ENCODE measurements at places on chromosomes 2 and 18.
A peak's percentile ranks its signal among the peaks of the same experiment; 100 is the strongest.

DNA sequence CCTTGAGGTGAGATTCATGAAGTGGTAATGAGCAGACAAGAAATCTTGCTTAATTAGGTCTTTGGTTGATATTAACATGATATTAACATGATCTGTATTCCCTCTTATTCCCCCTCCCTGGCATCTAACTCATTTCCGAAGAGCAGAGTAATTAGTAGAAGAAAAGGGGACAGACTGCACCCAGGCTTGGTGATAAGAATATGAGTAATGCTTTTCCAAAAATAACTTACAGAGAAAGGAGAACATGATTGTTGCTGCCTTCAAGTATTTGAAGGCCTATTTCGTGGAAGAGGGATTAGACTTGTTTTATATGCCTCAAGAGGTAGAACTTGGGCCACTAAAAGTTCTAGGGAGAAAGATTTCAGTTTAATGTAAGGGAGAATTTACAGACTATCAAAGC lies 130.6 kb upstream of the ATP5MC3 start:
- DNase-seq = no peak

GRCh38 chr2:177326005-177326404 lies 61.5 kb upstream of the NFE2L2 start:
- no peak for DNase-seq

GRCh38 chr18:63562284-63562683 lies 20.1 kb downstream of the SERPINB12 start:
- DNase-seq = no peak

DNA sequence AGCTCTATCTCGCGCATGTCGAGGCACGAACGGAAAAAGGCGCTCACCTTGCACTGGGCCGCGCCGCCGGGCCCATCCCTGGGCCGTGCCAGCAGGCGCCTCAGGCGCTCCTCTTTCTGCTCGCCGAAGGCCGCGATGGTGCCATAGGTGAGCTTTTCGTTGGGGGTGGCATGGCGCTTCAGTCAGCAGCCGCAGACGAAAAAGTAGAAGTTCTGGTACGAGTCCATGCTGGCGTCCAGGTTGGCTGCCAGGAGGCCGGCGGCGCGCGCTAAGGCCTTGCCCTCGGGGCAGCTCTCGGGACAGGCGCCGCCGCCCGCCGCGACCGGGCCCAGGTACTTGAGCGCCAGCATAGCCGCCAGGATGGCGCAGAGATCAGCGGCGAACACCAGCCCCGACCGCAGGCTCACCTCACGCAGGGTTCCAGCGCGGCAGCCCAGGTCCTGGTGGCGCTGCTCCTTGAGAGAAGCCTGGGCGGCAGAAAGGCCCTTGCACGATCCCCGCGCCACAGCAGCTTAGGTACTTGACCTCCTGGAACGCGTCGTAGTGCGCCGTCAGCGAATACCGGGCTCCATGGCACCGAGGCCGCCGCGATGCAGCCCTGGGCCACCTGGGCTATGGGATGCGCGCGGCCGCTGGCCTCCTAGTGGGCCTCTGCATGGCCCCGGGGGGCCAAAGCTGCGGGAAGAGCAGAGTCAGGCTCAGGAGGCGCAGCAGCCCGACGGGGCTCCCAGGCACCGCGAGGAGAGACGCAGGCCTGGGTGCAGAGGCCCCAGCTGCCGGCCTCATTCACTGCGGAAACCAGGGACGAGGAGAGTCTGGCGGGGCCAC lies 12.8 kb downstream of the ALPG start:
- DNase-seq = peak; percentile 38

- no peak for DNase-seq
Observed at GRCh38 chr2:59256290-59256689, 1015.2 kb upstream of the FANCL start.

GRCh38 chr2:195498176-195498575 lies 158.8 kb upstream of the SLC39A10 start:
- DNase-seq = peak; percentile 59

DNA sequence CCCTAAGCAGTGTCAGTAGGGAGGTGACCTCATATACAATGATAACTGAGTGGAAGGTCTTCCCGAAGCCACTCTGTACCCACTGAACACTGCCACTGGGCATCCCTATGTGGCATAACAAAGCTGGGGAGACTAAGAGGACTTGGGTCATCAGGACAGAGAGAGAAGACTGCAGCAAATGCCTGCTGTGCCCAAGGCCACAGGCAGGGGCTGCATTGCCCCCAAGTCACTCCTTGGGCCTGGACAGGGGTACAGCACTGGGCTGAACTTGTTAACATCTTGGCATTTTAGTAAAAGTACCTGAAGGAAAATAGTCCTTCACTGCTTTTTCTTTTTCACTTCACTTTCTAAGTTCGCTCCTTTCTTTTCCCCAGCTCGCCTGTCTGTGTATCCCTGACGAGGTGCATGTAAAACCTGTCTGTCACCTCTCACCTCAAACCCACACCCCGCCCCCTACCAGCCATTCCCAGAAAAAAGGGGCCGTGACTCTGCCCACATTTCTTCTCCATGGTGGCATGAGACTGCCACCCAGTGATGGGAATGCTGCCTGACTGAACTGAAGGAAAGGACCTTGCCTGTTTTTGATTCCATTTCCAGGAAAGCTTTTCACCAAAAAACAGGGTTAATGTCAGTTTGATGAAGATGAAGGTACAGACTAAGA lies 62.9 kb downstream of the MTHFD2 start:
- DNase-seq = no peak

DNA sequence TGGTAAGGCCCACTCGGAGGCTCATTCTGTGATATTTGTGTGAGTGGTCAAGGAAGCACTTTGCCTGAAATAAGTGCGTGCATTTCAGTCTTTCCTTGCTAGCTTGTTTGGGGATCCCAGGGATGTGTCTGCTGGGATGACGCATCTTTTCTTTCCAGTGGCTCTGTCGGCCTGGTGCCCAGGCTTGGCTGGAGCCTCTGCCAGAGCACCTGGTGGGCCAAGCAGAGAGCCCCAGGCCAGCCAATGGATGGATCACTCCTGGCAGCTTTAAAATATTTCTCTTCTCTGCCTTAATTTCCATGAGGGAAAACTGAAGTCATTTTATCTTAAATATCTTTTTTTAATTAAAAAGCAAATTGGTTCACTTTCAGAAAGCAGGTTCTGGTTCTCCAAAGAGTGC lies 501.8 kb upstream of the HS6ST1 start:
- no peak for DNase-seq

DNA sequence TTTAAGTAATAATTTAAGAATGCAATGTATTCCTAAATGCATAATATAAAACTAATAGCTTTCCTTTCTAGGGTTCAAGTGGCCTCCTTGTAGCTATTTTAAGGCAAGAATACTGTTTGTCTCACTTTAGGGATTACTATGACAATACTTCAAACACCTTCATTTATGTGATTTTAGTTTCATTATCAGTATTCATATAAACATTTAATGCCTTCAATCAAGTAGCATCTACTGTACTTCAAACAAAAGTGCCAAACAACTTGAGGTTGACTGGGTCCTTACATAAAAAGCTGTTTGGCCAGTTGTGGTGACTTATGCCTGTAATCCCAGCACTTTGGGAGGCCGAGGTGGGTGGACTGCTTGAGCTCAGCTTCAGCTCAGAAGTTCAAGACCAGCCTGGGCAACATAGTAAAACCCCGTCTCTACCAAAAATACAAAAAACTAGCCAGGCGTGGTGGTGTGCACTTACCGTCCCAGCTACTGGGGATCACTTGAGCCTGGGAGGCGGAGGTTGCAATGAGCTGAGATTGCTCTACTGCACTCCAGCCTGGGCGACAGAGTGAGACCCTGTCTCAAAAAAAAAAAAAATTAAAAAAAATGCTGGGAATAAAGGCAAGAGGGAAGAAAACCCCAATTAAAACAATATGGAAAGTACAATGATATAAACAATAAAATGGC lies 9.3 kb downstream of the MEX3C start:
- DNase-seq = no peak

DNA sequence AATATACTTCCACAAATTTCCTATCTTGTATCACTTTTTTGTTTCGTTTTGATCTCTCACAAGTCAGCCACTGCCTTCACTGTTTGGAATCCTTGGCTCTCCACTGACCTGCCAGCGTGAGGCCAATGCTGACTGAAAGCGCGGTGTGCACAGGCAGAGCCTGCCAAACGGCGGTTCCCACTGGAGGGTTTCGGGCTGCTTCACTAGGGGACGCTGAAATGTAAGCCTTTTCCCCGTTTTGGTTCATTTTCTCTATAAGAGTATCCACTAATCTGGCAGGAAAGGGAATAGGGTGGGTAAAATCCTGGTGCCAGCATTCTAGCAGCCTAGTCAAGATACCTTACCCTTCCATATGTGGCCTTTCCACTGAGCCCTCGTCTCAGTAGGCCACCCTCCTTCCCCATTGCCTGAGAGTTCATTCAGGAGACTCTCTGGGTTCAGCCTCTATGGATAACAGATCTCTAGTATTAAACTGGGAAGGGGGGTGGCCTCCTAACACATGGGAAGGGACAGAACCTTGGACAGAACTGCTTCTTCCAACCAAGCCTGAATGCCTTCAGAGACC lies 91.5 kb downstream of the DYM start:
- no peak for DNase-seq

DNA sequence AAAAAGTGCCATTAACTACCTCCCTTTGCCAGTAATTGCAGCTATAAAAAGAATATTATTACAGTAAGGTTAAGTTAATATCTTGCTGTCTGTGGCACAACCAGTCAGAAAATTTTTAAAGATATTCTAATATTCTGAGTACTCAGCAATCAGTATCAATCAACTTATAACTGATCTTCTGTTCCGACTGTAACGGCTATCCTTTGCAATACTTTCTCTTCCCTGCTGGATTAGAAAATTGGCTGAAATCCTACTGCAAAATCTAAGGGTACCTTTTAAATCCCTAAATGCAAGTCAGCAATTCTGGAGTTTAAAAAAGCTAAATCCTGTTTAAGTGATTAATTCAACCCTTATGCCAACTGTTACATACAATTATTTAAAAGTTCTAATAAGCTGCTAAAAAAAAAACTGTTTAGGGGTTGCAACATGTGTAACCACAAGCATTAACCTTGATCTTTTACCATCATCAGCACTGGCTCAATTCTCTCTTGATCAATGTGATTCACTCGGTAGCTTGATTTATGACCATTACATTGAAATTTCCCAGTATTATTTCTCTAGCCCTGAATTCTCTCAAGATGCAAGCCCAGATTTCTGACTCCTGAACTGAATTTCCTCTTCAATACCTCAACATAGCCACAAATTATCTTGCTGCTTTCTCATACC lies 20.5 kb downstream of the GAREM1 start:
- no peak for DNase-seq

DNA sequence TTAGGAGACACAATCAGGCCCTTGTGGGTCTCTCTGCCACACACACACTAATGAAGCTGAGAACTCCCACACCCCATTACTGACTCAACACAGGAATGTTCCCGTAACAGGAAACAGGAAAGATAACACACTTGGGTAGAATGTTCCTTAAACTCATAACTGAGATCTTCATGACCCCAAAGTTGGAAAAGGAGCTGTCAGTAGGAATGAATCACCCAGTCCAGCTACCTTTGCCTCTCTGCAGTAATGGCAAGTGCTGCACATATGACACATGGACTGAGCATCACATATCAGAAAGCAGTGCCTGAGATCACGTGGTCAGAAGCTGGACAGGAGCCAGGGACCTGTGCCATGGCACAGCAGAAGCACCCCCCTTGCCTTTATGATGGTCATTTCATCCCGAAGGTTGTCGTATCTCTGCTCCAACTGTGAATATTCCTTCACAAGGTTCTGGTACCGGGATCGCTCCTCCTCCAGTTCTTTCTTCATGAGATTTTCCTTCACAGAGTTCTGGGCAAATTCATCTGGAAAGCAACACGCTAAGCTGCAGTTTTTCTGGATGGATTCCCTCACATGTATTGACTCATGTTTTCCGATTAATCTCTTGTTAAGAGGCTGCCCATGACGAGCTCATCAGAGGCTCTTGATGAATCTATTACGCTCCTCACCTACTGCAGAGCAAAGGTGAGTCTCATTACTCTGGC lies 65.4 kb upstream of the ACAA2 start:
- no peak for DNase-seq

GRCh38 chr2:19848952-19849351 lies 52.8 kb downstream of the TTC32 start:
- no peak for DNase-seq

GRCh38 chr2:107989445-107989844 lies 3.1 kb downstream of the SLC5A7 start:
- no peak for DNase-seq

DNA sequence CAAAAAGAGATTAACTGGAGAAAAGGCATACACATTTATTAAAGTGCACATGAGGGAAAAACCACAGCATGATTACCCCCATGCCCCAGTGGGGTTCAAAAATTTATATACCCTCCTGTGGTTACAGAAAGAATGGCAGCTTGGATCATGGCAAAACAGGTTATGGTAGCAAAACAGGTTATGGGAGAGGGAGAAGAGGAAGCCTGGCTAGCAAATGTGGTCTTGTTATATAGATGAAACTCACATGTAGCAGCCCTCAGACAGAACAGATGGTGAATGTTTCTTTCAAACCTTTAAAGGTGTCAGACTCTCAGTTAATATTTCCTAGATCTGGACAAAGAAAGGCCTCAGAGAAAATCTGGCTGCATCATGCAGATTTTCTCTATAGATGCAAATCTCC lies 178.2 kb upstream of the ZC3H15 start:
- no peak for DNase-seq

DNA sequence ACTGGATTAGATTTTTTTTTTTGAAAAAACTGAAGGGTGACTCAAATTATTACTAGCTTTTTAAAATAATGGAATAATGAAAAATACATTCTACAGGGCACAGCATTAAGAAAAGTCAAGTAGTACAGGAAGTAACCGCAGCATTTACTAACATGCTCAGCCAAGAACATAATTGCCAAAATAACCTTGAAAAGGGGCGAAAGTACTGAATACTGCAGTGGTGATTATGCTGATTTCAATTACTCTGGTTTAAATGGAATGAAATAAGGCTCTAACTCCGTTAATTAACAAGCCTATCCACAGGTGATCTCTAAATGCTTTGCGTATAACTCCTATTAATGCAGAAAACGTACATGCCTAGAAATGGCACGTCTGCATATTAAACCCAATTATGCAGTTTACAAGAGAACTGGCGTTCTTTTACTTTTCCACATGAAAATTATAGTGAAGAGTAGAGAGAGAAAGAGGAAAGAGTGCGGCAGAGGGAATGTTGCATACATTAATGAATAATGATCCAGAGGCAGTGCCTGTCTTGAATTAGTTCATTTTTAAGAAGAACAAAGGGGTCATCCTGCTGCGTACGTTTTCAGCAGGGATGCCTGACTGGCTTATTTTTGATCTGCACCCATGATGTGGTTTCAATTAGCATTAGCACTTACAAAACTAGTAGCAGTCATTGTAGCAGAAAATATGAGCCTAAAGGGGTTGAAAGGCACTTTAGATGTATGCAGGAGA lies 612.4 kb downstream of the NYAP2 start:
- no peak for DNase-seq

DNA sequence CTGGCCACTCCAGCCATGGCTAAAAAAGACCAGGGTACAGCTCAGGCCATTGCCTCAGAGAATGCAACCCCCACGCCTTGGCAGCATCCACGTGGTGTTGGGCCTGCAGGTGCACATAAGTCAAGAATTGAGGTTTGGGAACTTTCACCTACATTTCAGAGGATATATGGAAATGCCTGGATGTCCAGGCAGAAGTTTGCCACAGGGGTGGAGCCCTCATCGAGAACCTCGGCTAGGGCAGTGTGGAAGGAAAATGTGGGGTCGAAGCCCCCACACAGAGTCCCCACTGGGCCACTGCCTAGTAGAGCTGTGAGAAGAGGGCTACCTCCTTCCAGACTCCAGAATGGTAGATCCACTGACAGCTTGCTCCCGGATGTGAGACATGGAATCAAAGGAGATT lies 477.3 kb downstream of the LPIN1 start:
- no peak for DNase-seq

GRCh38 chr2:134227666-134228065 lies 26.2 kb upstream of the MGAT5 start:
- DNase-seq = no peak

GRCh38 chr2:165016772-165017411 lies 61.6 kb upstream of the SLC38A11 start:
- no peak for DNase-seq

Measured in activated T-cell treated with anti-CD3 and anti-CD28 coated beads, Interleukin-2, amount 50 U/mL, for 48 hours (primary cell).